ENCODE measurements at places on chromosomes 4 and X.

GRCh38 chr4:2177443-2178093 lies 64.4 kb downstream of the HAUS3 start:
- DNase-seq, result no peak

DNA sequence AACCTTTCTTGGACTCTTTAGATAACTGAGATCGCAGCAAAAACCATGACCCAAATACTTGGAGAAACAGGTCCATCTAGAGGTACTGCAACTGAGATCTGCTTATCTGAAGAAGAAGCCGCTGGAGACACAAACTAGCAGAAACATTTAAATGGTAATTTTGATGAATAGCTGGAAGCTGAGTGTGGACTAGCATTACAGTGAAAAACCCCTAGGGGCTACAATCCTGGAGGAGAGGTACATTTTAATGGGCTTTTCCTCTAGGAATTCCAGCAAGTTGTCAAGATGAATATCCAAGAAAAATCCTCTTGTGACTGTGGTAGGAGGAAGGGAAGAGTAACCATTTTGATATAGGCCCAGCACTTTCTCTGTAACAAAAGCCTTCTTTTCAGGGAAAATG lies 592.5 kb upstream of the GRIA3 start:
- DNase-seq, result no peak

DNA sequence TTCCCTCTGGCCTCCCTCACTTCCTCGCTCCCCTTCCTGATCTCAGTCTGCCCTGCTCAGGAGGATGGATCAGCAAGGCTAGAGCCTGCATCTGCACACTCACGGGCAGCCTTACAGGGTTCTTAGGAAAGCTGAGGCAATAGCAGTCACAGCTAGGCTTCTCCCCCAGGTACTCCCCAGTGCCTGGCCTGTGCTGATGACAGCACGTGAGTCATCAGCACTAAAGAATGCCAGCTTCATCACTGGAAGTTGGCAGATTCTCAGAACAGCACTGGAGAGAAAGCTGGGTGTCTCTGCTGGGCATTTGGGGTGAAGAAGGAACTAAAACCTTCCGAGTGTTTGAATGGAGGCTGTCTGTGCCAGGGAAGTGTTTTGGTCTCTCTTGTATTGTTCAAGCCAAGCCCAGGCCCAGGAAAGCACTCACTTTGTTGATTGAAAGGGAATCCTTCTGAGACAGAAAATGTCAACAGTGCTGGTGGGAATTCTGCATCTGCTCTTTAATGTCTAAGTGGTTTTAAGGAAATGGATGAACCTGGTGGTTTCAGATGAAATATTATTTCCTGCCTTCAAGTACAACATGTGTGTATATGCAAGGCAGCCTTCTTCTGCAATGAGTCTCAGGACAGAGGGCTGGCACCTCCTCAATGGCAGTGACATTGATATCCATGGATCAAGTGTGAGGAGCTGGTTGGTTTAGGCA lies 73.0 kb upstream of the SCOC start:
- no peak for DNase-seq

- no peak for DNase-seq
These were observed 798.1 kb downstream of the PDHA2 start for GRCh38 chr4:96637971-96638412.

DNA sequence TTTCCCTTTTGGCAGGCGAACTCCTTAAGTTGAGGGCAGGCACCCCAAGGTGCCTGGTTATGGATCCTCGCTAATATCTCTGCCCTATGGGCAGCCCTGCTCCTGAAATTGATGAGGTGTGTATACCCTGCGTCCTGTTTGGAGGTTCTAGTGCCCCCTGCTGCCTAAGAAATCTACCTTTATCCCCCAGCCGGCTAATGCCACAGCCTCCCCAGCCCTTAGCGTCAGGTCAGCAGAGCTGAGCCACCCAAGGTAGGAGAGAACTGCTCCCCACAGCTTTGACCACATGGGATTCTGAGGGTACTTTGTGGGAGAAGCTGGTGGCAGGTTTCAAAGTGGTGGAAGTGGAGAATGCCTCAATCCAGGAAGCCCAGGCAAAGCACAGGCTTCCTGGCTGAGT lies 50.8 kb downstream of the ANAPC4 start:
- DNase-seq, result no peak

GRCh38 chrX:37485429-37485828 lies 86.0 kb upstream of the LANCL3 start:
- no peak for DNase-seq

DNA sequence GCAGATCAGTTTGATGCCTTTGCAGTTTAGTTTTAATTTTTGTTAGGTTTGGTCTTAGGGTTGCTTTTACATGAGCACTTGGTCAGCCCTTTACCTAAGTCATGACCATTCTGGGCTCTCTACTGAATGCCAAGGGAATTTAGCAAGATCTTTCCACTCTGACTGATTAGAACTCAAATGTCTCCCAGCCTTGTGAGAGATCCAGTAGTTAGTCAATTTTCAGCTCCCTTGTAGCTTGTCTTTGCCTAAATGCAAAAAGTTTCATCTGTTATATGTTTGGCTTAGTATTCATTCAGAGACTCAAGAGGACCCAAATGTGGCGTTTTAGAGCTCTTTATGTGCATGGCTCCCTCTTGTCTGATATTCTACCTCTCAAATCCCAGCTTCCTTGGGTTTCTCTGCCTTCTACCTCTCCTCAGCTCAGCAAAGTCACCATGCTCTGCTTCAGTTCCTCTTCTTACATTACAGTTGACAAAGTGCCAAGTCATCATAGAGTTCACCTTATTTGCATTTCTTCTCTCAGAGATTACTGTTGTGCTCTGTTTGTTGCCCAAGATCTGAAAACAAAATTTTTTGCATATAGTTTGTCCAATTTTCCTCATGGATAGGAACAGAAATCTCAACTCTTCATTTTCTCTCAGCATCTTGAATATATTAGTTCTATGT lies 17.5 kb upstream of the JAKMIP1 start:
- no peak for DNase-seq

GRCh38 chr4:47482326-47482725 lies 2.7 kb upstream of the ATP10D start:
- DNase-seq, result no peak

- DNase-seq, result no peak
These were observed 545.6 kb upstream of the LCORL start for GRCh38 chr4:18566970-18567799.

DNA sequence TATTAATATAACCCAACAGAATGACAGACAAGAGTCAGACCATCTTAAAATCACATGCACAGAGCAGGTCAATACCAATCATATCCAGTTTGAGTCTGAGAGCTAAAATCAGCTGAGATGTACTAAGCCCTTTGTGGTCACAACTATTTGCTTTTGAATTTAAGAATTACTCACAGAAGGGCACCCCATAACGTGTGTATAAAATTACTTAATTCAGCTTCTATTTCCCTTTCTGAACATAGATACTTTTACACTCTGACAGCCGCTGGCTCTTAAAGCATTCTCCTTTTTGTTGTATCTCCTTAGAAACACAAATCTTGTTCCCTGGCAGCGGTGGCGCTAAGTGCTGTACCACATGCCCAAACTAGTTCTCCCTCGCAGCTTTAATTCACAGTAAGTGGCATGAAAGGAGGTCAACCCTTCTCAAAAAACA lies 14.8 kb upstream of the PPARGC1A start:
- no peak for DNase-seq

- DNase-seq, result no peak
These were observed 75.8 kb downstream of the STIM2 start for GRCh38 chr4:26936284-26937065.

DNA sequence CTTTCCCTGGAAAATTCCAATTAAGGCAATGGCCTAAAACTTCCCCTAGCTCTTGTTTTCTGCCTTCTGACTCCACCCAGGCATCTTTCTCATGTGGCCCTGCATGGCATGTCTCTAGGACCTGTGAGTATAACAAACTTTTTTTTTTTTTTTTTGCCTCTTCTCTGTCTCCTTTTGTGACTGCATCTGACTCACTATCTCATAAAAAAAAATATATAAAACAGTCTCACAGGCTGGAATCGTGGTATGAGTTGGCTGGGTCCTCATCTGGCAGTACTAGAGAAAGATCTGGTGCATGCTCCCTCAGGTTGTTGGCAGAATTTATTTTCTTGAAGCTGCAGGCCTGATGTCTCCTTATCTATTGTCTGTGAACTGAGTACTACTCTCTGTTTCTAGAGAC lies 313.9 kb downstream of the TECRL start:
- no peak for DNase-seq

DNA sequence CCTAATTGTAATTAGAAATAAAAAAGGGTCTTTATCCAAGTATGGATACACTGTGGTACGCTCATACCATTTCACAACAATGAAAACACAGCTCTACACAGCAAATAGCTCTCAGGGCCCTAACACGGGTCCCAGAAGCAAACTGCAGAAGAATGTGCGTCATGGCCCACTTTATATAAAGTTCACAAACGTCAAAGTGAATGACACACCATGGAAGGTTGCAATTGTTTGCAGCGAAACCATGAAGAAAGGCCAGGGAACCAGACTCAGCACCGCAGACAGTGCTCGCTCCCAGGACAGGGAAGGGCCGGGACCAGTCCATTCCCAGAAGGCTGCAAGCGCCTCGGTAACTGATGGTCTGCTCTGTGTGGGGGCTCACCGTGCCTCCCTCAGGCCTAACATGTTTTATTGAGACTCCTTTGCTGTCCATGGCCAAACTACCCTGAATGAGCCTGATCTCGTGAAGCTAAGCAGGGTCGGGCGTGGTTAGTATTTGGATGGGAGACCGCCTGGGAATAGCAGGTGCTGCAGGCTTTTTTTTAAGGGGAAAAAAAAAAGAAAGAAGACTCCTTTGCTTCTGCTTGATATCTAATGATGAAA lies 47.8 kb downstream of the ACOX3 start:
- no peak for DNase-seq

GRCh38 chr4:76951672-76952010 lies 2.1 kb downstream of the SEPTIN11 start:
- DNase-seq, result no peak

DNA sequence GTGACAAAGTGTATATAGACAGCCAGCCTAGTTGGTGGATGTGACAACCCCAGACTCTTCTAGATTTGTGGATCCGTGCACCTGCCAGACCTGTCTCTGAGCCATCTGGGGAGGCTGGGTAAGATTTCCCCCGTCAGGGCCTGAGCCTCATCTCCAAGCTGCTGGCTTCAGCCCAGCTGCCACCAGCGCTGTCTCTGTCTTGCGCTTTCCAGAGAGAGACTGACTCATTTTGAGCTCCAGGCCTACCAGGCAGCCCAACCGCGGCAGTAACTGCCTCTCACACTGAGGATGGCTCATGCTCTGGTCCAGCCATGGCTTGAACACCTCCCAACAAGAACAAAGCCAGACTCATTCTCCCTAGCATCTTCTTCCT lies 26.4 kb downstream of the NOP14 start:
- no peak for DNase-seq

DNA sequence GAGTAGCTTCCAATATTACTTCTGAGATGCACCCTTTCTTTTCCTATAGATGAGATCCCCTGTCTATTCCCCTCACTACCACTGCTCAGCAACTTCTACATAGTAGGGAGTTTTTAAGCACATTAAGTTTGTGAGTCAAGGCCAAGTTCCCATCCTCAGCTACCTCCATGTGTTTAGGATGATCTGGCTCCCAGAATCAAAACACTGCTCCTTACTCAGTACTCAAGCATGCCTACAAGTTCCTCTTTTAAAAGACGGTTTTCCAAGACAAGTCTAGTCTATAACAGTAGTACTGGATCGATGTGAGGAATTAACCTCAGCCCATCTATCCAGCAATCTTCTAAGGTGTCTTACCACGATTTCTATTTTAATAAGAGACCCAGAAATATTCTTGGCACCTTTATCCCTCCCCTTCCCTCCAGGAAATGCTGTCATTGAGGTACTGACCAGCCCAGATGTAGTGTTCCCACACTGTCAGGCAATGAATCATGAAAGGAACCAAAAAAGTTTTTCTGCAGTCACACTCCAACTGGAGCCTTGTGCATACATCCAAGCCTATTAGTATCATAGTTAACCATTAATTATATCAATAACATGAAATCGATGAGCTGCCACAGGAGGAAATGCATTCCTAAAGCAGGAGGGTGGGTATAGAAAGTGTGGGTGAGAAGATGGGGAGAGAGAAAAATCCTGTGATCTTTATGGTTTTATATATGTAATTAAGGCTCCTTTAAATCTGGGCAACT lies 29.6 kb downstream of the AREG start:
- DNase-seq, result no peak
